ELF-1 (cell line): ENCODE measurements at places on chromosomes 12 and 14.

- DNase-seq = no peak
Observed at GRCh38 chr14:37589715-37590427, 5.2 kb downstream of the FOXA1 start.

- DNase-seq = no peak
Observed at GRCh38 chr12:82855872-82856271, 169.2 kb downstream of the TMTC2 start.

DNA sequence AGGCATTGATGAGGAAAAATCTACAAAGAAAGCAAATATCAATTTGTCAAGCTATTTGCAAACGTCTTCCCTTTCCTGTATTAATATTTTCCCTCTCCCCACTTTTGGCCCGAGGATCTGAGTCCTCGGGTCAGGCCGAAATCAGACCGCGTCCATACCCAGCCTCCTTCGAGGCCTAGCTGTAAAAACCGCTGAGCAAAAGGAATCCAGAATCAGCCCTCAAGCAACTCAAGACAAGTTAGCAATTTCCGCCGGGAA is 353 bp upstream of the MAPK1IP1L start:
- no peak for DNase-seq

GRCh38 chr12:10562306-10562933 is 51.0 kb downstream of the MAGOHB start:
- DNase-seq = no peak

DNA sequence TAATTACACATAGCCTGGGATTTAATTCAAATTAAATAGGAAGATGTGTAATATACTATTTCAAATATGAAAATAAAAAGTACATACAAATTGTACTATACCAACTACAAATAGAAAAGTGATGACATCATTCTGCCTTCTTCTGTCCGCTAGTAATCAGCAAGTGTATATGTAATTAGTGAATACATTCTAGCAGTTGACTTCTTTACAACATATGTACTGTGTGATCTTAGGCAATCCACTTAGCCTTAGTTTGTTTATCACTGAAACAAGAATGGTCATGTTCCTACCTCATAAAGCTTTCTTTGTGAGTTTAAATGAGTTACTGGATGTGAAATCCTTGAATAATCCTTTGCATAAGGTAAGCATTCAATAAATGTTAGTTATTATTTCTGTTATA is 7.8 kb upstream of the LUM start:
- no peak for DNase-seq

DNA sequence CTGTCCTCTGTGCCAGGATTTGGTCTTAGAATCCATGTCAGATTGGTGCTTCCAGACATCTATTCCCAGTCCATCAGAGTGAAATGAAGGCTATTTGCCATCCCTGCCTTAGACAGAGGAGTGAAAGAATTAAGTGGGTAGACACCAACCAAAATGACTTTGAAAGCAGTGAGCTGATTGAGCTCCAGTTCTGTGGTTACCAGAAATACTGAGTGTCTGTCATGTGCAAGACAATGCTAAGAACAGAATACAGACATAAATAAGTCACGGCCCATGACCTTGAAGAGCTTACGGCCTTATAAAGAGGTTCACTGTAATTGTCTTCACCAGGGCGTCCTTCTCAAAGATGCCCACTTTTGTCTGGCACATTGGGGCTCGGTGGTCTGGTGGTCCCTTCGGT is 21.6 kb upstream of the MANSC4 start:
- no peak for DNase-seq

DNA sequence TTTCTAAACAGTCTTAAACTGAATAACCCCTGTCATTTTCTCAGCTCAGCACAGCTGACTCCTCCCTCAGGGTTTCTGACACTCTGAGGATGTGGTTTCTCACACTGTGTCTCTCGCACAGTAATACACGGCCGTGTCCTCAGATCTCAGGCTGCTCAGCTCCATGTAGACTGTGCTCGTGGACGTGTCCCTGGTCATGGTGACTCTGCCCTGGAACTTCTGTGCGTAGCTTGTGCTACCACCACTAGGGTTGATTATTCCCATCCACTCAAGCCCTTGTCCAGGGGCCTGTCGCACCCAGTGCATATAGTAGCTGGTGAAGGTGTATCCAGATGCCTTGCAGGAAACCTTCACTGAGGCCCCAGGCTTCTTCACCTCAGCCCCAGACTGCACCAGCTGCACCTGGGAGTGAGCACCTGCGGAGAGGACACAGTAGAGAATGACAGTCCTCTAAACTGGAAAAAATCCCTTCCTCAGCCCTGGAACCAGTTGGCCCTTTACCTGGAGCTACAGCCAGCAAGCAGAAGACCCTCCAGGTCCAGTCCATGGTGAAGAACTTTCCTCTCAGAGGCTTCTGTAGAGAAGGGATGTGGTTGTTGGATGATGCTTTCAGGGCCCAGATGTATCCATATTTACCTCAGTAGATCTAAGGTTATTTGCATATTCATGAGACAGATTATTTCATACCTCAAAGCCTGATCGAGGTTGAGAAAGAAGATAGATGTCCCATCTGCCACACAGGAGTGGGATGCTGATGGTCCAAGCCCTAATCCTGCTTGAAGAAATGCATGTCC is 984.8 kb downstream of the TMEM121 start:
- no peak for DNase-seq

- no peak for DNase-seq
Observed at GRCh38 chr14:71478542-71478941, 453.7 kb upstream of the RGS6 start.
